ENCODE measurements at places on chromosomes 16 and 17.
A peak's percentile ranks its signal among the peaks of the same experiment; 100 is the strongest.

DNA sequence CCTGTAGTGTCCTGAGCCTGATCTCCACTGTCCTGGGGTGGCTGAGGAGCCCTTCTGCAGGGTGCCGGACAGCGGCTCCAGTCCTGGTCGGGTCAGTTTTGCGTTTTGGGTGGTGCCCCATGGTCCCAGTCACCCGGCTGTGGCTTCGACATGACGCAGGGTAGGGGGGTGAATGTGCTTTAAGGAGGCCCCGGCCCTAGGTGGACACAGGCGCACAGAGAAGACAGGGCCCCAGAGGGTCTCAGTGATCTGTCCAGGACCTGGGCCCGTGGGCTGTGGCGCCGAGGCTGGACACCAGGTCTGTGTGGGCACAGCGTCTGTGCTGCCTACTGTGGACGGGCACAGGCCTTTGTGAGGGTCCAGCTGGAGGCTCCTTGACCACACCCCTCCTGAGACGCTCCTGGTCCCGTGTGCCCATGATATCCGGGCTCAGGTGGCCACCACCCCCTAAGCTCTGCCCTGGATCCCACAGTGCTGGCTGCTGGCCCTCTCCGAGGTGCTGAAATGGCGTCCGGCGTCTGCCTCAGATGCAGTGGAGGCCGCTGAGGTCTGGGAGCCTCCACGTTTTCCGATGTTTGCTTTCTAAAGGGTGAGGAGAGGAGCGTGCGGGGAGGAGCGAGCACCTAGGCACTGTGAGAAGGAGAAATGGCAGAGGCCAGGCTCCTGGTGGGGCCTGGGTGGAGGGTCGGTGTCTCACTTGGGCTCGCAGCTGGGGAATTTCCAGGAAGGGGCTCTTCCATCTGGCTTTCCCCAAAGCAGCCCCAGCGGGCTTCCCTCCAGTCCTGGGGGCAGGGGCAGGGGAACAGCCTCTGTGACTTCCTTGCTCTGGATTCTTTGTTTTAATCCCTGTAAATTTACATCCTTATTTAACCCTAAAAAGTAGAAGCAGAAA, 56.1 kb upstream of the ACSF3 start:
- H3K27me3 ChIP-seq: no peaks in the 10 kb centered on the region
- no peaks in the 10 kb centered on the region for H3K36me3 ChIP-seq
- no peak overlapping the region for H3K4me3 ChIP-seq
- no peaks in the 10 kb centered on the region for H3K4me1 ChIP-seq
- DNase-seq: peak; percentile 52

DNA sequence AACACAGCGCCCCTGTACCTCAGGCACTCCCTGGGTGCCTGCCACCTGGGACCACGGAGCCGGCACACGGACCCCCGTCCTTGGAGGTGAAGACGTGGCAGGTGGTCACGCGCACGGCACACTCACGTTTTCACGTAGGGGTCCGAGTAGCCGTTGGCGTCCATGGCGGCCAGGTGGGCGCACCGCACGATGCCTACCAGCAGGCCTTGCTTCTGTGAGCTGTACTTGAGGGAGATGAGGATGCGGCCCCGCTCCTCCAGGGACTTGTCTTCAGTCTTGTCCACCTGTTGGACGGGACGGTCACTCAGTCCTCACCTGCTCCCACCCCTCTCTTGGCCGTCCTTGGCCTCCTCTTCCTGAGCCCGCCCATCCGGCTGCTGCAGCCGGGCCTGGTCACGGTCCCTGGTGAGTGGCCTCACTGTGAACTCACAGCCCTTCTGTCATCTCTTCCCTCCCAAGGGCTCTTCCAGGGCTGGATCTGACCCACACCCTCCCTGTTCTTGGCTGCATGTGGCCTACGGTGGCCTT, 18.8 kb downstream of the SCGB1C2 start:
- no peaks in the 10 kb centered on the region for H3K27me3 ChIP-seq
- H3K36me3 ChIP-seq: no peaks in the 10 kb centered on the region
- H3K4me3 ChIP-seq: no peak overlapping the region
- DNase-seq: no peak

DNA sequence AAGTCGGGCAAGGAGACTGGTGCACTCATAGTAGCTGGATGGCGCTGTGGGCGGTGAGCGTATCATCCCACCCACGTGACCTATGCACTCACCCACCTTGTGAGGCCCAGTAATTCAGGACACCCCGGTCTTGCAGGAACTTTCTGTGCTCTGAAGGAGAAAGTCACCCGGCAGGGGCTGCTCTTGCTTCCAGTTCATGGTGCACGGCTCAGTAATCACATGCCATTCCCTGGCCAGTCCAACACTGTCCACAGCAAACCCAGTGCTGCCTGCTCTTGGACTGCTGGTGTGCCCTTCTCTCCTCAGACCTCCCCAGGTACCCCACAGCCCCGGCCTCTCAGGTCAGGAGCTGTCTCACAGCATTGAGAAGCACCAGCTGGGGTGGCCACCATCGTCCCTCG, 16.4 kb upstream of the RHBDF2 start:
- H3K36me3 ChIP-seq: no peaks in the 10 kb centered on the region
- no peak for DNase-seq
- H3K4me1 ChIP-seq: no peaks in the 10 kb centered on the region
- H3K27me3 ChIP-seq: no peaks in the 10 kb centered on the region
- H3K4me3 ChIP-seq: no peak overlapping the region

DNA sequence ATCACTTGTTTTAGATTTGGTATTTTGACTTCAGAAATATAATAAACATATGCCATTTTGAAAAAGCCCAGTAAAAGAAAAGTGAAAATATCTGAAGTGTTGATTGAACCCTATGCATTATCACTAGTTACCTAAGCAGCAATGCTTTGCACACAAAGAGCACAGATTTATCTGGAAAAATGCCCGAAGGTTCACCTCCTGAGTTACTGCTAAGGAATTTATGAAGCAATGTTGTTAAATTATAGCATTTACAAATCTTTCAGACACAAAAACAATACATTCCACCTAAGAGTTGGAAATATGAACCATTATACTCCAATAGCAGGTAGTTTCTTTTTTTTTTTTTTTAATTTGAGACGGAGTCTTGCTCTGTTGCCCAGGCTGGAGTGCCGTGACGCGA, 38.9 kb upstream of the GHDC start:
- no peaks in the 10 kb centered on the region for H3K27me3 ChIP-seq
- H3K4me1 ChIP-seq: peaks cover 14% of the 10 kb centered on the region
- H3K36me3 ChIP-seq: no peaks in the 10 kb centered on the region
- no peak overlapping the region for H3K27ac ChIP-seq

- H3K27ac ChIP-seq: no peak overlapping the region
- no peak for DNase-seq
- no peaks in the 10 kb centered on the region for H3K36me3 ChIP-seq
- no peaks in the 10 kb centered on the region for H3K4me1 ChIP-seq
- H3K27me3 ChIP-seq: no peaks in the 10 kb centered on the region
- H3K4me3 ChIP-seq: no peak overlapping the region
Measured at GRCh38 chr16:27304881-27305745, 8.7 kb upstream of the IL4R start.

- H3K27ac ChIP-seq: no peak overlapping the region
- DNase-seq: peak; percentile 54
- no peaks in the 10 kb centered on the region for H3K27me3 ChIP-seq
- no peaks in the 10 kb centered on the region for H3K36me3 ChIP-seq
- no peaks in the 10 kb centered on the region for H3K4me1 ChIP-seq
Measured at GRCh38 chr17:42937712-42938596, 26.3 kb downstream of the AARSD1 start.

DNA sequence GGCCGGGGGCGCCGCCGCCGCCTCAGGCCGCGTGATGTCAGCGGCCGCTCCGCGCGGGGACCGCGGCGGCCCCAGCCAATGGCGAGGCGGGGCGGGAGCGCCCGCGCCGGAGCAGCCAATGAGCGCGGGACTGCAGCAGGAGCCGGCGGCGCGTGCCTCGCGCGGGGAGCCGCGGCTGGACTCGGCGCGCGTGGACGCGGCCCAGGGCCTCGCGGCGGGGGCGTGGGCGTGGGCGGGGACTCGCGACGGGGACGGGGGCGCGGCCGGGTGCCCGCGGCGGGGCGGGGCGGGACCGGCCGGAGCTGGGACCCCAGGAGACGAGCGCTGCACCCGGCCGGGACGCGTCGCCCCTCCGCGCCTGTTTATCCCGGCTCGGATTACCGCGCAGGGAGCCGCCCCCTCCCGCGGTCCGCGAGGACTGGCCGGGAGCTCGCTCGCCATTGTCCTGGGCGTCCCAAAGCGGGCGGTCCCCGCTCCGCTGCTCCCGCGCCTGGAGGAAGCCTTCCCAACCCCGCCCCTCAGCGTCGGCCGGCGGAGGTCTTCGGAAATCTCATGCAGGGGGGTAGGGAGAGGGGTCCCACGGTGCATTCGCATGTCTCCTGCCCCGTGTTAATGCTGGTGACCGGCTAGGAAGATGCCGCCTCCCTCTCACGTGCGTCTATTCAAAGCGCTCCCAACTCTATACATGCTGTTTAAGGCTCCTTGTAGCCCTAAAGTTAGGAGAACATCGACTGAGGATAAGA, at the start of gene RNF157:
Gene RNF157, minus strand, starts transcription at position 33 of the 743 bp plus-strand sequence. CDS start 253 bp downstream, outside the sequence.
- H3K27me3 ChIP-seq: no peaks in the 10 kb centered on the region
- no peak within 1 kb of the TSS for H3K27ac ChIP-seq
- no peaks in the 10 kb centered on the region for H3K4me1 ChIP-seq
- H3K36me3 ChIP-seq: no peaks in the 10 kb centered on the region

- H3K27me3 ChIP-seq: no peaks in the 10 kb centered on the region
- H3K36me3 ChIP-seq: no peaks in the 10 kb centered on the region
- DNase-seq: no peak
- H3K4me1 ChIP-seq: no peaks in the 10 kb centered on the region
- H3K4me3 ChIP-seq: no peak overlapping the region
Measured at GRCh38 chr16:3534126-3534525, 33.3 kb downstream of the CLUAP1 start.

- no peak overlapping the region for H3K4me3 ChIP-seq
- no peak for DNase-seq
- no peaks in the 10 kb centered on the region for H3K27me3 ChIP-seq
Measured at GRCh38 chr17:2259769-2260536, 43.6 kb downstream of the SMG6 start.

GRCh38 chr17:60077672-60078519, 825 bp downstream of the HEATR6 start:
- no peak for DNase-seq
- peaks cover 3% of the 10 kb centered on the region for H3K4me1 ChIP-seq
- no peaks in the 10 kb centered on the region for H3K36me3 ChIP-seq
- peak overlapping the region; percentile 2 for H3K27ac ChIP-seq
- peak overlapping the region; percentile 55 for H3K4me3 ChIP-seq
